ENCODE measurements at places on chromosomes 6 and 20.

DNA sequence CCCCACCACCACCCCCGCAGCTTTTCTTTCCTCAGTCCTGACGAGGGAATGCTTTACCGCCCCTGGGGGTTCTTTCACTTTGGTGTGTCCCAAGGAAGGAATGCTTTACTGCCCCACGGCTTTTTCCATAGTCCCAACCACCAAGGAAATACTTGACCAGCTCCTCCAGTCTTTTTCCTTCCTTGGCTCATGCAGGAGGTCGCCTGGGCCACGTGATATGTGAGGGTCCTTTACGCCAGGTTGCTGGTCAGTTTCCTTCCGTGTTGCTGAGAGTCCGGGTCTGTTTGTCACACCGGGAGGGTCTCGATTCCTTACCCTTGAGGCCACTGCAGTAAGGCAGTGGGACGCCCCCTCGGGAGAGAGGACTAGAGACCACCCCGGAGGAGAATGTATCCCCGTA is 58.9 kb upstream of the CDH4 start:
- no peak for DNase-seq

- no peak for DNase-seq
These were observed 1.7 kb downstream of the PMEPA1 start for GRCh38 chr20:57707849-57708693.

DNA sequence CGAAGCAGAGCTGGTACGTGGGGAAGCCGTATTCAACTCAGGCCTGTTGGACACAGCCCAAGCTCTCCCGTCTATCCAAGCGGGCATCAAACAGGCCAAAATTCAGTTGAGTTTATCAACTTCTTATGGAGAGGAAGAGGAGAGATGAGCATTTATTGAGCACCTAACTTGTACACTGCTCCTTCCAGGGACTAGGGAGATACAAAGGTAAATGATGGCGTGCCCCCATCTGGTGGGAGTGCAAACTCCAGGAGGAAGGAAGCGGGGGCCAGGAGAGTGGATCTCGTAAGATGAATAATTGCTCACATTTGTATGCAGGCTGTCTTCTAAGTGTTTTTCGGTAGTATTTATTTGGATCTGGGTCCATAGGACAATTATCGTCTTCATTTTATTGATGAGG is 146.6 kb downstream of the SOBP start:
- no peak for DNase-seq

GRCh38 chr20:20638878-20639277 is 73.6 kb downstream of the RALGAPA2 start:
- DNase-seq: no peak

- DNase-seq: no peak
These were observed 468.2 kb upstream of the RUNX2 start for GRCh38 chr6:44859901-44860410.

GRCh38 chr6:11740875-11741274 is 37.7 kb downstream of the ADTRP start:
- no peak for DNase-seq

DNA sequence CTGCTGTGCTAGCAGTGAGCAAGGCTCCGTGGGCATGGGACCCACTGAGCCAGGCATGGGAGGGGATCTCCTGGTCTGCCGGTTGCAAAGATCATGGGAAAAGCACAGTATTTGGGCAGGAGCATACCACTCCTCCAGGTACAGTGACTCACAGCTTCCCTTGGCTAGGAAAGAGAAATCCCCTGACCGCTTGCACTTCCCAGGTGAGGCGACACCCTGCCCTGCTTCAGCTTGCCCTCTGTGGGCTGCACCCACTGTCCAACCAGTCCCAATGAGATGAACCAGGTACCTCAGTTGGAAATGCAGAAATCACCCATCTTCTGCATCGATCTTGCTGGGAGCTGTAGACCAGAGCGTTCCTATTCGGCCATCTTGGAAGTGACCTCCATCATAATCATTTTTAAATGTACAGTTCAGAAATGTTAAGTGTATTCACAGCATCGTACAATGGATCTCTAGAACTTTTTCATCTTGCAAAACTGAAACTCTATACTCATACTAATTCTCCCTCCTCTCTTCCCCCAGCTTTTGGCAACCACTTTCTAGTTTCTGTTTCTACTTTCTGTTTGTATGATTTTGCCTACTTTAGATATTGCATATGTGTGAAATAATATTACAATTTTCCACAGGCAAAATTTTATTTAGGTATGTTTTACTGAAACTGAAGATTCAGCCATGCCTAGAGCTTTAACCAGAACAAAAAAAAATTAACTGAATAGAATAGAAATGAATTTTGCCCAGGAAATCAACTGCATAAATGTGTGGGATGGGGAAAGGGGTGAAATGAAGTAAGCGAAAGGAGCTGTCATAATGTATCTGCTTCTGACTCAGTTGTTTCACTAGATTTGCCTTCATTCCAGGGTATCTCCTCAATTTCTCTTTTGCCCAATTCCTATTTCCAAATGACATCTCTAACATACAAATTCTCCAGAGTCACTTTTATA is 100.0 kb downstream of the RWDD2A start:
- no peak for DNase-seq
